Stimulated activated CD4-positive, alpha-beta T cell treated with anti-CD3 and anti-CD28 coated beads, Interleukin-1b, Interleukin-23, amount 100 ng/mL, for 4 hours (primary cell): ENCODE measurements at places on chromosomes 6 and 20.

DNA sequence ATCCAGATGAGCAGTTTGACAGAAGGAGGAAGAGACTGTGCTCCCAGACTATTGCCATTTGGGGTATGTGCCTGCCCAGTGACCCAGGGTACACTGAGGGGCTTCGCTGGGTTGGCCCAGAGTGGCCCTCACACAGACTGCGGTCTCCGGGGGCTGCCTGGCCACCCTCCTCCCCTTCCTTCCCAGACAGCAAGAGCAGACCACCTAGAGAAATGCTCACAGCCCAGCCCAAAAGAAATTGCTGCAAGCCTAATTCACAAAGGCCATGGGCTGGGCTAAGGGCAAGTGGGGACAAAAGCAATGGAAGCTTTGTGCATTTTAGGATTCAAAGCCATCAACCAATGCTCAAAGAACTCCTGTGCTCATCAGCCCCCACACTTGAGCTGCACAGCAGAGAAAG, 277.6 kb downstream of the CDC5L start:
- no peak for DNase-seq

GRCh38 chr6:4903751-4904370, 100.0 kb downstream of the RPP40 start:
- DNase-seq: no peak

DNA sequence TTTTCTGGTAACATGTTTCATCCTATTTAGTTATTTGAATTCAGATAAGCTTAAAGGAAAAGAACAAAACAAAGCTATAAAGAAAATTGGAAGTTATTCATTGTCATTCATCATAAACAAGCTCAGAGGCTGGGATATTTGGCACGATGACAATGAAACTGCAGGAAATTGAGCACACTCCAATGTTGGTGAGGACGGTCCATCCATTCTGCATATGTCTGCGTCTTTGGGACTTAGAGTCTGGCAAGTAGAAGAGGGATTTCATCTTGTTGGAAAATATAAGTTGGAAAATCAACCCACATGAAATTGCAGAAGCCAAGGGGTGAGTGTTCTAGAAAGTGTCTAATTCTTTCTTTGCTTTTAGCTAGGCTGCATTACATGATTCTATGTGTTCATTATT, 78.4 kb downstream of the HDGFL1 start:
- no peak for DNase-seq

GRCh38 chr20:46990017-46990595, 95.5 kb downstream of the EYA2 start:
- DNase-seq: no peak

DNA sequence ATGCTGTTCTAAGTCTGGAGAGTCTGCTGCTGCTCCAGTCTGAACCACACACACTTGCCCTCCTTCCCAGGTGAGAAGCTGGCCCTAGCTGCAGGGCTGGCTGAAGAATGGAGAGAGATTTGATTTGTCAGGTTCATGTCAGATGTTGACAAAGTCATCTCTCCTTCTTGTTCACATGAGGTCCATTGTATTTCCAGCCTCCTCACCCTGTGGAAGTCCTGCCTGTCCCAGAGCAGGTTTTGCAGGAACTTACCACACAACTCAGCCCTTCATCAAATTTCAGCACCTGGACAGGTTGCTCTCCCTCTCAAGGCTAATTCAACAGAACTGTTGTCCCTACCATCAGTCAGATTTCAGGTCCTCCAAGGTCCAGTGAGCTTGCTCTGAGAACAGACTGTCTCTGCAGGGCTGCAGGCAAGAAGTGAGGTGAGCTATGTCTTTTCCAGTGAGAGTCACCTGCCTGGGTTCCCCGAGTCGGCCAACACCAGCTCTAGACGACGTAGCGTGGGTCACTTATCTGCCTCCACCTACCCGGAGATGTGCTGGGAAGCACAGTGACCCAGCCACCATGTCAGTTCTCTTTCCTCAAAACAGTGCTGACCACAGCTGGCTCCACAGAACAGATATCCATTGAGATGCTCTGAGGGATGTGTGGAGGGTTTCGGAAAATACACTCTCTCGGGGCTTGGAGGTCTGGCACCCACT, 58.0 kb upstream of the CD93 start:
- no peak for DNase-seq

GRCh38 chr6:134596191-134596590, 278.3 kb upstream of the SGK1 start:
- DNase-seq: no peak
